Activated CD4-positive, alpha-beta T cell treated with anti-CD3 and anti-CD28 coated beads, Interleukin-10, Interleukin-2, amounts not matched to agents 100 ng/mL and 50 ng/mL, durations not matched to agents 16 hours and 8 hours (primary cell): ENCODE measurements at places on chromosomes 13 and 19.

GRCh38 chr19:719636-720344 lies 11.1 kb downstream of the PALM start:
- DNase-seq = no peak

DNA sequence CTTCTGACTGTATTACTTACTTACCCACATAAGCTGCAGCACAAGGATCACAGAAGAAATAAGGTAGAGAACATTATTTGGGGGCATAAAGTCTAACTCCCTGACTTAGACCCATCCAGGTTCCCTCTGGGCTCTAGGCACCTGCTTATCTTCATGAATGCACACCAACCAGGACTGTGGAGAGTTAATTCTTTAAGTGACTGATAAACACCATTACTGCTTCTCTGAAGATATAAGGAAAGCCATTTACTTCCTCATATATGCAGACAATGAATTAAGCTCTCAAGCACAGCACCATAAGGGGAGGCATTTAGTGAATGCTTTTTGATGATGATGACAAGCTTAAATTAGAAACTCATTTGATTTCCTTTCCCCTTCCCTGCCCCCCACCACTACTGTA lies 22.5 kb downstream of the OBI1 start:
- no peak for DNase-seq

DNA sequence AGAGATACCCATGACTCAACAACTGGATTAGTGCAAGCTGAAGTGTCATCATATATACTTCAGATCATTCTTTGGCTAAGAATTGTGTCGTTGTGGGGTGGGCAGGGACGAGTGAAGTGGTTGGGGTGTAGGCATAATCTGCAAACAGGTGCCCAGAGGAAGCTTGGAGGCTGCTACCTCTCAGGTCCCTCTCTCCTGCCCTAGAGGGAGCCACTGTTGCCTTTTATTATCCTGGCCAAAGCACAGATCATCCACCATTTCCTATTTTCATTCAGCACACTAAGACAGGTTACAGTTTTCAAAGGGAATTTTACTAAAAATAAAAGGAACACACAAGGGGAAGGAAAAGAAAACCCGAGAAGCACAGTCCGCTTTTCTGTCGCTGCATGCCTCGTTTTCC lies 126.6 kb downstream of the HS6ST3 start:
- no peak for DNase-seq

- no peak for DNase-seq
Observed at GRCh38 chr13:68784275-68784674, 1323.4 kb upstream of the ATXN8OS start.

- no peak for DNase-seq
Observed at GRCh38 chr13:33571618-33572017, 246.3 kb upstream of the RFC3 start.

GRCh38 chr19:51030631-51031030 lies 4.2 kb downstream of the KLK12 start:
- no peak for DNase-seq

- DNase-seq = peak; percentile 13
Observed at GRCh38 chr19:44644402-44645016, 799 bp downstream of the PVR start.

- DNase-seq = no peak
Observed at GRCh38 chr19:18895038-18895823, 727 bp downstream of the CERS1 start.

DNA sequence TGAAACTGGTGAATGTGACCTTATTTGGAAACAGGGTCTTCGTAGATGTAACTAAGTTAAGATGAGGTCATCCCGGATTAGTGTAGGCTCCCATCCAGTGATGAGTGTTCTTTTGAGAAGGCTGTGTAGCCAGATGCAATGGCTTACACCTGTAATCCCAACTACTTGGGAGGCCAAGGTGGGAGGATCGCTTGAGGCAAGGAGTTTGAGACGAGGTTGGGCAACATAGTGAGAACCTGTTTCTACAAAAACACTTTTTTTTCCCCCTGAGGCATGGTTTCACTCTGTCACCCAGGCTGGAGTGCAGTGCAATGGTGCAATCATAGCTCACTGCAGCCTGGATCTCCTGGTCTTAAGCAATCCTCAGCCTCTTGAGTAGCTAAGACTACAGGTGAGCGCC lies 36.4 kb downstream of the FBN3 start:
- DNase-seq = no peak

- no peak for DNase-seq
Observed at GRCh38 chr13:48194379-48194754, 38.6 kb upstream of the ITM2B start.

GRCh38 chr13:79989217-79989661 lies 351.7 kb downstream of the SPRY2 start:
- no peak for DNase-seq

DNA sequence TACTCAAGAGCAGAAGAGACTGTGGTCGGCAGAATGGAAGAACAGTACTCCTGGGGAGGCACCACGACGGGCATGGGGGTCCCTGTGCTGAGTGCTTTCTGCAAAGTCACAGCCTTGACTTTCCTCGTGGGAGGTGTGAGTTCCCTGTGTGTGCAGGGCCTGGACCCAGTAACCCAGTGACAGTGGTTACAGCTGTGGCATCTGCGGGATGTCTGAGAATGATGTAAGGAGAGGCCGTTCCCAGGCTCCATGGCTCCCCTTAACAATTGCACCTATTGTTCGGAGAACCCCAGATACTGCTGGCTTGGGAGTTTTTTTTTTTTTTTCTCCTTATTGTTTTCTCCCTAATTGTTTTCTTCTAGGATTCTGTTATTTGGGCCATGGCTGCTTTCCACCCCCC lies 5.1 kb upstream of the NANOS2 start:
- no peak for DNase-seq

- DNase-seq = no peak
Observed at GRCh38 chr19:29566496-29567054, 39.5 kb upstream of the POP4 start.

DNA sequence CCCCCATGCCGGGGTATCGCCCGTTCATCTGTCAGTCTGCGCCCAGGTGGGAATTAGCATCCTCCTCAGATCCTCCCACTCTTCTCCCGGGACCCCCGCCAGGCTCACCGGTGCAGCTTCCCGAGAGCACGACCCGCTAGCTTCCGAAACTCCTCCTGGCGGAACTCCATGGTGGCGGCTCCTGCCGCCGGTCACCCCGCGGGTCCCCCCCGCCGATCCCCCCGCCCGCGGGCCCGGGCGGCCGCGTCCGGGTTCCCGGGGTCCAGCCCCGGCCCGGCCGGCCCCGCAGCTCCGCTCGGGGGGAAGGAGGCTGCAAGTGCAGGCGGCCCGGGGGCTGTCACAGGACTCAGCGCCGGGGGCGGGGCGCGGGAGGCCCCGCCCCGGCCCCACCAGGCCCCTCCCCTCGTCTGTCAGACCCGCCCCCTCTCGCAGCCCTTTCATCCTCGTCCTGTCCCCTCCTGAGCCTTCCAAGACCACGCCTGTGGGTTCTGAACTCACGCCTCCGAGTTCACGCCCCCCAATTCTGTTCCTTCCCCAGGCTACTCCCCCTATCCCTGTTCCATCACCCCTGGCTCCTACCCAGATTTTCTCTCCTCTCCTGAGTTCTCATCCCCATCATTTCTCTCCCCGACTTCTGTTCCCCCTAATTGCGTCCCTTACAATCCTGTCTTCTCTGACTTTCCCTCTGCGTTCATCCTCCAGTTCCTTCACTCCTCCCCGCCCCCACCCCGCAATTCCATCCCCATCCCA lies at the start of gene SLC17A7:
SLC17A7 (minus strand) TSS at position 318 of the 750 bp plus-strand sequence; CDS start at position 170, 148 bp downstream.
- DNase-seq = peak; percentile 50

- DNase-seq = peak; percentile 91
Observed at GRCh38 chr19:39430675-39431593, 4.8 kb downstream of the RPS16 start.

- no peak for DNase-seq
Observed at GRCh38 chr13:102944821-102945220, 99.0 kb downstream of the ERCC5 start.

DNA sequence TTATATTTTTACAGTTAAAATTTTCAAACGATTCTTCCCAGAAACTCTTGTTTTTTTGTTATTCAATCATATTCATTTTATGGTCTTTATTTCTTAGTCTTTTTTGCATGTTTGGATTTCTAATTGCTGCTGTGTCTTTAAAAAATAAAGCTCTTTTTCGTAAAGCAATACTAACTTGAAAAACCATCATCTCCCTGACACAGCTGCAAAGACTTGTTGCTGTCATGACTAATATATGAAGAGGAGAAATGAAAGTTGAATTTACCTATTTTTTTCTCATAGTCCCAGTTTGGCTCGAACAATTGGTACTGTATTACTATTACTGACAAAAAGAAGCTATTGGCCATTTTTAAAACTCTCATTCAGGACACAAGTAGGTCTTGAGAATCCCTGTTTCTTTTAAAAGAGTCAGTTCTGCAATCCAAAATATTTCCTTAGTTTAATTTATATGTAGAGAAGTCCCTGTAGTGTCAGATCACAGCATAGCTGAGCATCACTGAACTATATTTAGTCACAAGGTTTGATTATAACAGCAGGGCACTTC lies 12.1 kb upstream of the SPART start:
- DNase-seq = no peak

- no peak for DNase-seq
Observed at GRCh38 chr19:2747349-2747748, 7.5 kb upstream of the SLC39A3 start.

GRCh38 chr13:48113756-48114130 lies 18.8 kb upstream of the MED4 start:
- DNase-seq = no peak

GRCh38 chr19:48415395-48415794 lies 21.9 kb downstream of the GRIN2D start:
- DNase-seq = peak; percentile 85

GRCh38 chr13:52359534-52359933 lies 46.4 kb downstream of the THSD1 start:
- no peak for DNase-seq

- DNase-seq = no peak
Observed at GRCh38 chr19:36638862-36639510, 27.7 kb downstream of the ZNF461 start.

GRCh38 chr19:3145909-3146676 lies 10.3 kb downstream of the GNA15 start:
- no peak for DNase-seq

DNA sequence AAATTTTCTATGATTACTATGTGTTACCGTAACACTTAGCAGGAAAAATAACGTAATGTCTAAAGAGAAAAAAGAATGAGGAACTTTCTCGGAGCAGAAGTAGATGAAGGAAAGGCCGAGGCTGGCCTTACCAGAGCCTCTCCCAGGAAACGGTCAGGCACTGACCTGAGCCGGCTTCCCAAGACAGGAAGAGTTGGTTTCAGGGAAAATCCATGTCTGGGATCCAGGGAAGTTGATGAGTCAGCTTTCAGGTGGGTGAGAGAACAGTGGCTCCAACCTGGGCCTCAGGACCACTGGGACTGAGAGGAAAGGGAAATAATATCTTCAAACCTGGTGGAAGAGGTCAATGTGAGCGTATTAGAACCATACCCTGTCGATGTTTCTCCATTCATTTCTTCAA lies 93.3 kb upstream of the UBL3 start:
- no peak for DNase-seq

DNA sequence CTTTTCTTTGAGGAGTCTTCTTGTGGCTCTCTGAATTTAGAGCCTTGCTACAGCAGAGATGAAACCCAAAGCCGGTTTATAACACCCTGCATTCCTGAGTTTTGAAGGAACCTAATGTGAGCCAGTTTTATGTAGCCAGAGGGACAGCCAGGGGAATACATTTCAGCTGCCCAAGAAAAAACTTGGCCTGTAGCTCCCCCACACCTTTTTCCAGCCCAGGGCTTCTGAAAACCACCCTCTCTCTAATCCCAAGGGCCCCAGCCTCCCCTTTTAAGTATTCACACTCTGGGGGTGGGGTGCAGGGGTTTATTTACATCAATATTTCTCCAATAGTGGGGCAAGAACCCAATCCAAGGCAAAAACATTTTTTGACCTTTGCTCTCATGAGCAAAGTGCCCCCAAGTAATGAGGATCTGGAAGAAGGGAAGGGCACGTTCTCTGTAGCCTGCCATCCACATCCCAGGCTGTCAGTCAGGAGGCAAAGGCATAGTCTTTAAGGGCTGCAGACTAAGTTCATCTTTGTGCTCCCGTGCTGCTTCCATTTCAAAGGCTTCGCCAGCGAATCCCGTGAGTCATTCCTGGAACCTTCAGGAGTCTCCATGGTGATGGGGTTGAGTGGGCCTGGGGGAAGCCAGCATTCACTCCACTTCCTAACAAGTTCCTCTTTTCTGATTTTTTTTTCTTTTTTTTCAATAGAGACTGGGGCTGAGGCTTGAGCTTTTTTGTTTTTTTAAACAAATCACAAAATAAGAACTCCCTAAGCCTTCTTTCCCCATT lies 33.2 kb upstream of the MEDAG start:
- DNase-seq = no peak

DNA sequence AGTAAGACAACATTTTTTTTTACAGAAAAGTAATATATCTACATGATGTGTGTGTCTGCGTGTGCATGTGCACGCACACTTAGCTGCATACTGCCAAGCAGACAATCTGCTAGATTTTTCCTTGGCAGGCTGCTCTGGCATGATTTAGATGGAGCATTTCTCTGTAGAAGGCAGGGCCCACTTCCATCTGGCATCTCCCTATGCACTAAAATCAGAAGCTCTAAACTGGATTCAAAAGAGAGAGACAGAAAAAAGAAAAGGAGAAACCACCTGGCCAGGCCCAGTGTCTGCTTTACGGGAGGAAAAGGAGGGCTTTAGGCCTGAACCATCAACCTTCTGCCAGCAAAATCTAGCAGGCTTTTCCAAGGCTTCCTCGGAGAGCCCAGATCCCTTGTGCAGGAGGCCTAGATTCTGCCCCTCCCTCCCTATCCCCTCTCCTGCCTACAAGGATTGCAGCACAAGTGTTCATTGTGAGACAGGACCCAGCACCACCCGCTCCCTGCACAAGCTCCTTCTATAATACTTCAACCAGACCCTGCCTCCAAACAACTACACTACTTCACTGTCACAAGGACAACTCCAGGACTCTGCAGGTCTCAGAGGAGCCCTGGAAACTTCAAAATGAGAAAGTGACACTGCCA lies 99.3 kb downstream of the DOCK9 start:
- no peak for DNase-seq

DNA sequence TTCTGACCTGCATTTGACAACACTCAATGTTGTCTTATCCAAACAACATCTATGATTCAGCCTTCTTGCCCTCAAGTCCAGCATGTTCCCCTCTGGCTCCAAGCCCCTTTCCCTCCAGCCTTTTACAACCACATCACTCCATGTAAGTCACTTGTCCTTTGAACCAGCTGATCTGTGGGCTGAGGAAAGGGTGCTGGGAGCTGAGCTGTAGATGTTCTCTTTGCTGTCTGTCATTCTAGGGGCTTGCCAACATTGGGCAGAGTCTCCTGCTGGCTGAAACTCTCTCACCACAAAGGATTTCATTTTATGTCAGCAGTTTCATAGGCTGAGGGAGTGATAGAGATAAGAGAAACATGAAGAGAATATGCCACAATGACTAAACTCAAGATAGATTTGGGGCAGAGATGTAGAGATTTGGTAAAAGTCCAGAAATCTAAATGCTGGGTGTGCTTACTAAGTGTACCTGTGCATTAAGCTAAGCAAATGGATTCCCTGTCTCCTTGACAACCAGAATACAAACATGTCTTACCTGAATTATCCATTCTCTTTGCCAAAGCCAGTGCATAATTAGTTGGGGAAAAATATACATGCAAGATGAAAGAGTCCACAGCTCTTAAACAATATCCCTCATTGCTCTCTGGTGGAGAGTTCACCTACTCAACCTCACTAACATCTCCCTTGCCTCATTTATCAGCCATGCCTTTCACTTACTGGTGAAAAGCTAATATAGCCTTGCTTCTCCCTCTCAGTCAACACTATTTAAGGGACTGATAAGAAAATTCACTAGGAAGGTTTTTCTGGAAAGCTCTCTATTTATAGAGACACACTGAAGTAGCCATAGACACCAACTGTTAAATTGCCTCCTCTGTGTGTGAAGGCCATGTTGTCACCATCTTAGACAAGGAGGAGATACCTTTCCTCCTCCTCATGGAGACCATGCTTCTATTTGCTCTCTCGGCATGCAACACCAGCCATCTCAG lies 175.5 kb upstream of the SERP2 start:
- peak; percentile 93 for DNase-seq
